ENCODE measurements at places on chromosomes 6 and 20.

DNA sequence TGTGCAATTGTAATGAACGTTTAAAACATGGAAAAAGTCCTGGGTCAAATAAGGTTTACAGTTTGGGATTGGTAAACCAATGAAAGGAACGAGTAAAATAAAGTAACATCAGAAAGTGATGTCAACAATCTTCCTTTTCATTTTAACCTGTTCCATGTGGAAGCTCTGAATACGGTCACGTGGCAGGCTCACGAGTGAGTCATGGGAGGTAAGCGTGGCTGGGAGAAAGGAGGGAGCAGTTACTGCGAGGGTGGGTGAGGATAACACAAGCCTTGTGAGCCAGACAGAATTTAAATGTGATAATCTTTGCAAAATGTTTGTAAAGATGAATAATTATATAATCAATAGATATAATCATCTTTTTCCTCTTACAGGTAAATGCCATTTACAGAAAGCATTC, 171.3 kb upstream of the HDAC2 start:
- DNase-seq: no peak

DNA sequence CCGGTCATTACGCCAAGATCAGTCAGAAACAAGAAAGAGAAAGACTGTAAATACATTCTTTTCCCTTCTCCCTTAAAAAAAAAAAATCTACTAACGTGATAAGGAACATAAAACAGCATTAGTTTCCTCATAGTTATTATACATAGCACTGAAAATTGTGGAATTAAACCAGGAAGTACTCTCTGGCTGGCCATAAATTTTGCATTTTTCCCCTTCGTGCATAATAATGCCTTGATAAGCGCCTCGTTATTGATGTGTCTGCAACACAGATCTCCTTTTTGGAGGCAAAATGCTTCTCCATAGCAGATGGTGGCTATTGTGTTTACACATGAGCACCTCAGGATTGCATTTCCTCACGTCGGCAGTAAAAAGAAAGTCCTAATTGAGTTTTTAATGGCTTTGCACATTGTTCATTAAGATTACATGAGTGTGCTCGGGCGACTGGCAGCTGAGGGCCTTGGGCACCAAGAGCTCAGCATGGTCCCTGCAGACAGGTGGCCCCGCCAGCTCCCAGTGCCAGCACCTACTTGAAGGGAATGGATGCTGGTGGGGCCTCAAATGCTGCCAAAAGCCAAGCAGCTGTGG, 394.5 kb downstream of the PTPRT start:
- DNase-seq: no peak

DNA sequence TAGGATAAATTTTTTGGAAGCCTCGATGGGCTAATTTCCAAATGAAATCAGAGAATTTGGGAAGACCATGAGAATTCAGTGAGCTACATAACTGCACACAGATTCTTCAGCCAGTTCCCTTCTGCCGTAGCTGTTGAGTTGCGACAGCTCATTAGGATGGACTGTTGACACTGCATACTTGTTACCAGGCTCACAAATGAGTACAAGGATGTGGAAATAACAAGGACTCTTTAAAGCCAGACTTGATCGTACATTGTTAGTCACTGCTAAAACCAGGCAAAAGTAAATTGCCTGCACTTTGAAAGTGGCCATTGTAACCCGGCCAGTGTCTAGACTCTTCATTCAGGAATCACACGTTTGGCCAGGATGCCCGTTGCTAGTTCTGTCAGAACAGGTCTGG, 37.0 kb downstream of the NDUFAF5 start:
- DNase-seq: no peak

- peak; percentile 14 for DNase-seq
Observed at GRCh38 chr20:7926767-7927166, 13.5 kb downstream of the HAO1 start.

GRCh38 chr20:10347086-10347880, 86.7 kb downstream of the MKKS start:
- no peak for DNase-seq

GRCh38 chr6:157822245-157823000, 623 bp upstream of the SNX9 start:
- DNase-seq: no peak

- DNase-seq: no peak
Observed at GRCh38 chr6:135033238-135033637, 21.4 kb downstream of the HBS1L start.

DNA sequence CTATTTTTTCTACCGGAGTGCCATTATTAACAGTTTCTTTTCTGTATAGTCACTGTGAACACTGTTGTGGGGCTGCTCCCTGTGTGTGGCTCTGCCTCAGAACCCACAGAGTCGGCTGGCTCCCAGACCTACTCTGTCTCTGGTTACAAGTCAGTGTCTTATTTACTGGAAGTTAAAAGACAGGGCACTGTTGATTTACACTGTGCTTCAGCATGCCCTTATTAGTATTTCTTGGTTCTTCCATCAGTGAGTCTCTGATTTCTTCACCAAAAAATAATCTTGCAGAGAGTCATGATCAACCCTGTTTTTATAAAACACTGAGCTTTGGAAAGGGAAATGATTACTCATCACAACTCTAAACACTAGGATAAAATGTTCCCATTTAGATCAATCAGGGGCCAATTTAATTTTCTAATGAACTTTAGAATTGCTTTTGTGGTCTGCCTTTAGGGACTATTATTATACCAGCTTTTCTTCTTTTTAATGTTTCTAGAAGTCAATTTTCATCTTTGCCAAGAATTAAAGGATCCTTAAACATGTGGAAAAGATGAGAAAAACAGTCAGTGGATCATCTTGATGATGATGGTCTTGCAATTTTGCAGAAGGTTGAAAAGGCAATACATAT, 92.6 kb downstream of the UTRN start:
- no peak for DNase-seq

DNA sequence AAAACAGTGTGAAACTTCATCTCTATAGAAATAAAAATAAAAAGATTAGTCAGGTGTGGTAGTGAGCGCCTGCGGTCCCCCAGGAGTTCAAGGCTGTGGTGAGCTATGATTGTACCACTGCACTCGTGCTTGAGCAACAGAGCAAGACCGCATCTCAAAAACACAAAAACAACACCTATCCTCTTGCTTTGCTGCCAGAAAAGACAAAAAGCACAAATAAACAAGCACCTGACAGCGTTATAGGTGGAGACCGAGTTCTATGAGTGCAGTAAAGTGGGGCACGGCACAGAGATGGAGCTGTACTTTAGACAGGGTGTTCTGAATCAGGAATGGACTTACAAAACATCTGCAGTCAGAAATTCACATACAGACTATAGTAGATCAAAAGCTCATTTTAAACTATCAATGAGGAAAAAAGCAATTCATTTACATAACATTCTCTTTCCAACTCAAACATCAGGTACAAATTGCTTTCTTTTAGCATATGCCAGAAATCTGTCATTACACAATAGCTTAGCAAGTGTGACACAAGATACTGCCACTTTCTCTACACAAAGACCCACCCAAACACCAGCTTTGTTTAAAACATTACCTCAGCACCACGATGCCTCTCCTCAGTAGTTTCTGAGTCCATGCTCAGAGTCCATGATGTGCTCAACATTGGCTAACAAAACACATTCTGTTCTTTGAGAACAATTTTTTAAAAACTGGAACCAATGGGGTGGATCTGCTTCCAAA, 10.1 kb downstream of the EZR start:
- DNase-seq: no peak

- DNase-seq: no peak
Observed at GRCh38 chr6:13339863-13340630, 11.7 kb upstream of the TBC1D7 start.

DNA sequence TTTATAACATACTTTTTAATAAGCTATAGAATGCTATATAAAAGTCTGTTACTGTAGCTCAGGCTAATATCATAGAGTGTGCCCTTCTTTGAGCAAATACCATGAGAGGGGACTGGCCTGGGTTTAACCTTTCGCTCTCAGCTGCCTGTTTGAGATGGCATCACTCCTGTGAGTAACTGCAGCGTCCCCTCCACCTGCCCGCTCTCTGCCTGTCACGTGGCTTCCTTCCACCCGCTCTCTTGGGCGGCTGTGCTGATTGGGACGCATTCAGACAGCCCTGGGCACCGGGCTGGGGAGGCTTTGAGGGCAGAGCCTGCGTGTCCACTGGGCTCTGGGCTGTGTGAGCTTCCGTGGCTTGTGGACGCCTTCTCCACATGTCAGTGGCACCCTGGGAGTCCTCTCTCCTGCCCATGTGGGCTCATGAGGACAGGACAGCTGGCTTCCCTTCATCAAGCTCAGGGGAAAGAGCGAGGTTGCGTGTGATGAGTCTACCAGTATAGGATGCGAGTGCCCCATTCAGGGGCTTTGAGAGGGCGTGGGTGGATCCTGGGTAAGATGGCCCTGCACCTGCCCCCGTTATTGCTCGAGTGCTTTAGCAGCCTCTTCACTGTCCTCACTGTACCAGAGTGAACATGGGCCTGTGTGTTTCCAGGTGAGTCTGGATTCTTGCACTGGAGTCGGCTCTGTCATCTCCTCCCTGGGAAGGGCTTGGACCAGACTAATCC, 10.7 kb upstream of the C20orf204 start:
- no peak for DNase-seq

- peak; percentile 30 for DNase-seq
Observed at GRCh38 chr6:87944541-87944954, 103.1 kb upstream of the SPACA1 start.

DNA sequence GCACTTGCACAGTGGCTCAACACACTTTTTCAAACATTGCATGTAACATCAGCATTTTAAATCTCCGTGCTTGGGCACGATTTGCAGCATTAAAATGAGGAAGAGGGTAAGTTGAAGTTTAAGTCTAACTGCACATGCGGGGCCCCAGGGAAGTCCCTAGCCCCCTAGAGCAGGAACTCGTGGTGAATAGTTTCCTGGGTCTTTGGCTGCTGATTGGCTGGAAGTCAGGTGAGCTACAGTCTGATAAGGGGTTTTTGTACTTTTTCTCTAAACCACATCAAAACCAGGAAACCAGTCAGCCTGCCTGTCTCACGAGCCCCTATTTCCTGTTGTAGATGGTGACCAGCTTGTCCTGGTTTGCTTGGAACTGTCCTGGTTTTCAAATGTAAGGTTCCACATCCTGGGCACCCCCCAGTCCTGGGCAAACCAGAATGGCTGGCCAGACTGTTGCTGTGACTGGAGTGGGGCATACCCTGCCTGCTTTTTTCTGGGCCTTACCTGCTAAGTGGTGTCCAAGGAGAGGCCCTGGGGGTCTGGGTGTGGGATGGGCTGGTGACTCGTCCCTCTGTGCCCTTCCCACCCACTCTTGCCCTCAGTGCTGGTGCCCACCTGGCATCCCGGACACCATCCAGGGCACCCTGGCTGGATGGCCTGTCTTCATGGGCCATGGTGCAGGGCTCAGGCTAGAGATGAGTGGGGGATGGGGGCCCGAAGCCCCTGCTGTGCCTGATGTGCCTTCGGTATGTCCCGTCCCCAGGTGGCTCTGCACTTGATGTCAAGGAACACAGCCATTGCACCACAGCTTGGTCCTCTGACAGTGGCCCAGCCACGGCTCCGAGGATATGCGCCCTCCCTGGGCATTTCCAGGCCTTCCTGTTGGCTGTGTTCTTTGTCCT, 31.8 kb downstream of the SUN5 start:
- peak; percentile 53 for DNase-seq

DNA sequence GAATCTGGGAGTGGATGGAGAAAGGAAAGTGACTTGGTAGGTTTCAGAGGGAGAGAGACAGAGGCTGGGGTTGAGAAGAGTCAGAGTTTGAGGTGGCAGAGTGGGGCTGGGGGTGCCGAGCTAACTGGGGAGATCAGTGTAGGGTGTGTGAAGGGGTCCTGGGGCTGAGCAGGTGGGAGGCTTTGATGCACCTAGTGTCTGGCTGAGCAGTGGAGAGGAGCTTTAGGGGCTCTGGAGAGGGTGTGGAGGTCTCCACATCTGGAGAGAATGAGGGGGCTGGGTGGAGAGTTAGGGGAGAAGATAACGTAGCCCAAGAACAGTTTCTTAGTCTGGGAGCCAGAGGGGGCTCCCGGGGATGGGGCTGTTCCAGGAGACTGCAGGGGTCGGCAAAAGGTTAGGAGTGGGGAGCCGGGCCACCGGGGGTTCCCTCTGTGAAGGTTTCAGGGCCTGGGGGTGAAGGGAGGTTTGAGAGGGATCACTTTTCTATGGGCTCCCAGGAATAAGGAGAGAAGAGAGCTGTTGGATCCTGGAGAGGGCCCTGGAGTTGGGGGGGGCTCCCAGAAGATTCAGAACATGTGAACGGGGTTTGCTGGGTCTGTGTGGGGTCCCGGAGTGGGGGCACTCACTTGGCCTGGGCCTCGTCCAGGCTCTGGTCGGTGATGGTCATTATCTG, 797 bp downstream of the PBX2 start:
- DNase-seq: no peak

GRCh38 chr6:31572041-31572911, at the start of gene LTA:
LTA (plus strand) TSS chr6:31572289; CDS start chr6:31572743, 454 bp downstream.
- DNase-seq: no peak

- DNase-seq: no peak
Observed at GRCh38 chr6:120646101-120646500, 688.2 kb downstream of the TBC1D32 start.

GRCh38 chr6:155014670-155015300, 19.7 kb downstream of the TIAM2 start:
- DNase-seq: no peak

- DNase-seq: no peak
Observed at GRCh38 chr6:142867355-142867801, 77.6 kb downstream of the HIVEP2 start.

GRCh38 chr6:116390581-116390980, 19.8 kb downstream of the DSE start:
- no peak for DNase-seq

- DNase-seq: no peak
Observed at GRCh38 chr6:57434944-57435343, 117.5 kb downstream of the PRIM2 start.

DNA sequence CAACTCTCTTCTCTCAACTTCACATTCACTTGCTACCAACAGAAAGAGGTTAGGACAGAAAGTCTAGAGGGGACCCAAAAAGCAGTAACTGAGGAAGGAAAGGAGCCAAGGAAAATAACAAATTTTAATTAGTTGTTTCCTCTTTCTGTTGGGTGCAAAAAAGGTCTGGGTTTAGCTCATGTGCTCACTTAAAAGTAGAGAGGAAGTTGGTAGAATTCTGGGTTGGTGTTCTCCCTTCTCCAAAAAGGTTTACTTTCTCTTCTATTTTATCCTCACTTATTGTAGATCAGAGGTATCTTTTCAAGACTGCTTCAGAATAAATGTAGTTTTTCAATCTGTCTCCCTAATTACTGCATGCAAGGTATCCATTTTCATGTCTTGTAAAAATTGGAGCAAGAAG, 42.8 kb downstream of the MAP3K7 start:
- no peak for DNase-seq

DNA sequence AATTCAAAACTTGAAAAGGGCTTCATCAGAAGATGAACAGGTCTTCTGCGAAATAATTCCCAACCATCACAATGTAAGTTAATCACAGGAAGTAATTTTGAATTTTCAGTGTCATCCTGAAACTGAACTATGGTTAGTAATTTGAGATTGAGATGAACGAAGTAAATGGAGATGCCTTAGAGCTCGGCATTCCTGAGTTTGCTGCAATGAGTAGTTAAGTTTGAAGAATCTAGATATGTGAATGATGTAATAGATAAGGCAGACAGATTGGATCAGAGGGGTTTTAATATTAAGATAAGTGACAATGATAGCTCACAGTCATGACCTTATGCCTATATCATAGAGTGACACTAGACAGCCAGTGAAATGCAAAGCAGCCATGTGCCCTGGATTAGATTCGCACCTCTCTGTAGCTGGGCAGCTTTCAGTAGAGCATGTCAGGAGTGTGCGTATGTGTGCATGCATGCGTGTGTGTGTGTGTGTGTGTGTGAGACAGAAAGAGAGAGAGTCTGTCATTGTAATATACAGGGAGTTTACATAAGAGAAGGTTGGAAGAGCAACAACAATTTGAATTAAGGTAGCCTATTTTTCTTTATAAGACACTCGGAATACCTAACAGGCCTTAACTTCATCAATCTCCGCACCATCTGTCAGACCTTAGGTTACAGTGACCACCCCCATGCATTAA, 233.0 kb downstream of the GMPR start:
- DNase-seq: no peak
